ENCODE measurements at places on chromosomes 4 and X. TPM values are rescaled to one million over a fixed set of nuclear protein-coding genes. Genes with fewer than 3 reads are reported as not detected.

SOWAHB gene
- not detected for total RNA-seq

TSPAN5 gene
- total RNA-seq, result 14.3 TPM

TLL1 gene
- 0.38 TPM for total RNA-seq

GAGE12H gene
- total RNA-seq, result not detected

TNIP3 gene
- total RNA-seq, result 0.42 TPM

Data from A549 treated with GW870086 at 1 μM for 4 hours (cell line).